ENCODE measurements at places on chromosomes 12 and 14. TPM values are rescaled to one million over a fixed set of nuclear protein-coding genes. Genes with fewer than 3 reads are reported as not detected.

B3GNT4 gene
- 0.82 TPM for polyA plus RNA-seq

RTL1 gene
- polyA plus RNA-seq: 0.36 TPM

CD163 gene
- polyA plus RNA-seq: not detected

GARIN6 gene
- not detected for polyA plus RNA-seq

EPYC gene
- polyA plus RNA-seq: not detected

- H3K4me3 ChIP-seq: peak overlapping the region; percentile 36
- peaks cover 4% of the 10 kb centered on the region for H3K4me1 ChIP-seq
- H3K36me3 ChIP-seq: no peaks in the 10 kb centered on the region
- no peak overlapping the region for H3K27ac ChIP-seq
Measured at GRCh38 chr12:57755454-57756372, 810 bp downstream of the MARCHF9 start.

DNA sequence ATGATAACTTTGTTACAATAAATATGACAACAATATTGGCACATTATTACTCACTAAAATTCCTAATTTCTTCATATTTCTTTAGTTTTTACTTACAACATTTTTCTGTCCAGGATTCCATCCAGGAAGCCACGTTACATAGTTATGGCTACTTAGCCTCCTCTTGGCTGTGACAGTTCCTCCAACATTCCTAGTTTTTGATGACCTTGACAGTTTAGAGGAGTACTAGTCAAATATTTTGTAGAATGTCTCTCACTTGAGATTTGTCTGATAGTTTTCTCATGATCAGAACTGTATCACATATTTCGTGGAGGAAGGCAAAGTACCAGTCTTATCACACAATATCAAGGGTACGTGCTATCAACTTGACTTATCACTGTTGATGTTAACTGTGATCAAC is 29.8 kb upstream of the LIN7A start:
- no peak for DNase-seq
- no peaks in the 10 kb centered on the region for H3K27me3 ChIP-seq
- H3K36me3 ChIP-seq: no peaks in the 10 kb centered on the region
- H3K4me1 ChIP-seq: no peaks in the 10 kb centered on the region
- no peak overlapping the region for H3K27ac ChIP-seq
- no peak overlapping the region for H3K4me3 ChIP-seq

DNA sequence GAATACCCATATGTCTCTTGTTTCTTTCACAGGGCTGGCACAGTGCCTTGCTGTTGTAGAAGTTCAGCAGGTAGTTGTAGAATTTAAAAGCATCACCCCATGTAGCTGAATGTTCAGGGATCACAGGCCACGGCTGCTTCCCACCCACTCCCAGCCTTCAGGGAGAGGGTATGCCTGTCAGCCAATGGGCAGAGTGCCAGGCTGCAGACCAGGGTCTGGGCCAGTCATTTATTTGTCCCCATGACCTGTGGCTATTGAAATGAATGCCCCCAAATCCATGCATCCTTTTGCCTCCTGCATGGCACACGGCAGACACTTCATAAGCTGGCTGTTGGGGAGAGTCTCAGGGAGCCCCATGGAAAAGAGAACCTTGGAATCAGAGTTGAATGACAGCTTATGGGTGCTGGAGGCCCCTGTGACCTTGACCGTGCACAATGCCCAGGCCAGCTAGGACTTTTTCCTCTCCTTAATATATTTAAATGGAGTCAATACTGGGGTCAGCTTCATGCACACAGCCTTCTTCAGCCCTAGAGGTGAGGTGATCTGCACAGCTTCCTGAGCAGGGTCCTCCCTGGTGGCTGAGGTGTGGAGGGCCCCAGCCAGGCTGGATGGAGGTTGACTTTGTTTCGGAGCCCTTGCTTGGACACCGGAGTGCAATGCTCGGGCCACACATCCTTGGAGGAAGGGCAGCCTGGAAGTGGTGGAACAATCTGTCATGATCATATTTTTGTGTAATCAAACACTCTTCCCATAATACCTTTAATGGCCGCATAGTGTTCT is 45.3 kb downstream of the PRMT8 start:
- no peaks in the 10 kb centered on the region for H3K4me1 ChIP-seq
- no peak for DNase-seq
- no peak overlapping the region for H3K27ac ChIP-seq

DNA sequence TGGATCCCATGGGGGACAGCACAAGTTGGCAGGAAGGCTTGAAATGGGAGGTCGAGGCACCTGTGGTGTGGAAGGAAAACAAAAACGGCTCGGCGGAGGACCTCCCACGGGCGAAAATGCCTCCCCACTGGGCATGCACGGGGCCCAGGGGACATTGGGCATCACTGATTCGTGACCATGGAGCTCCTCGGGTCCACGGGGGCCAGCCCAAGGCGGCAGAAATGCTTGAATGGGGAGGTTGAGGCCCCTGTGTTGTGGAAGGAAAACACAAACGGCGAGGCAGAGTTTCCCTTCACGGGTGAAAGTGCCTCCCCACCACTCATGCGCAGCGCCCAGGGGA is 376.0 kb downstream of the ALG10 start:
- H3K36me3 ChIP-seq: no peaks in the 10 kb centered on the region
- no peak overlapping the region for H3K4me3 ChIP-seq
- H3K27me3 ChIP-seq: no peaks in the 10 kb centered on the region

- no peak overlapping the region for H3K4me3 ChIP-seq
- DNase-seq: no peak
- H3K27me3 ChIP-seq: peaks cover 17% of the 10 kb centered on the region
- H3K27ac ChIP-seq: no peak overlapping the region
Measured at GRCh38 chr12:69321351-69321750, 26.8 kb upstream of the LYZ start.

DNA sequence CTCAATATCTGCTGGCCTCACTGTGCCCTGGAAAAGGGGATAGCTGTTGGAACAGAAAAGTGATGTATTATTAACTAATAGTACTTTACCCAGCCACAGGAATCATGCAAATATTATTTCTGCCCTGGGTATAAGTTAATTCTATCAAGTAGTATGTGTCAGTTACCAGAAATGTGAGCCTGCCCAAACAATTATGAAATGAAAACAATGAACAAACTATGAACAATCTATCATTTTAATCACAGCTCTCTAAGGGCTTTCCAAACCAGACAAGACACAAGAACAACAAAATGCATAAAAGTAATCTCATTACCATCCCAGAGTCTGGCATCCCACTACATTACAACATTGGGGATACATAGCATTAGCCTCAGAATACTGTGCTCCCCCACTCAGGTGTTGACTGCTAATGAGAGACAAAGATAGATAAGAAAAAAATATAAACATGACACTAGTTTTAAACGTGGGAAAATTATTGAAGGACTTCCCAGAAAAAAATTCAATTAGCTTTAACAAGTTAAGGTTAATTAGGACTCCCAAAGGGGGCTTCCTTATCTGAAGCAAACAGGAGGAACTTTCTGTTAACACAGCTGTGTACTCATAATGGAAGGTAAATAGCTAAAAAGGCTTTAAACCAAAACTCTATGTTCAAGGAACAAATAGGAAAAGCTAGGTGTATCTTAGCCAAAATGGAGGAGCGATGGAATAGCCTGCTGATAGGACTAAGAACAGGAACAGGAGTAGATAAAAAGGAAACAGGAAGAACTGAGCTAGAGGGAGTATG is 3.3 kb downstream of the DCAF5 start:
- peaks cover 34% of the 10 kb centered on the region for H3K4me1 ChIP-seq
- H3K4me3 ChIP-seq: peak overlapping the region; percentile 9
- H3K27me3 ChIP-seq: no peaks in the 10 kb centered on the region
- peaks cover 7% of the 10 kb centered on the region for H3K36me3 ChIP-seq
- peak overlapping the region; percentile 28 for H3K27ac ChIP-seq

DNA sequence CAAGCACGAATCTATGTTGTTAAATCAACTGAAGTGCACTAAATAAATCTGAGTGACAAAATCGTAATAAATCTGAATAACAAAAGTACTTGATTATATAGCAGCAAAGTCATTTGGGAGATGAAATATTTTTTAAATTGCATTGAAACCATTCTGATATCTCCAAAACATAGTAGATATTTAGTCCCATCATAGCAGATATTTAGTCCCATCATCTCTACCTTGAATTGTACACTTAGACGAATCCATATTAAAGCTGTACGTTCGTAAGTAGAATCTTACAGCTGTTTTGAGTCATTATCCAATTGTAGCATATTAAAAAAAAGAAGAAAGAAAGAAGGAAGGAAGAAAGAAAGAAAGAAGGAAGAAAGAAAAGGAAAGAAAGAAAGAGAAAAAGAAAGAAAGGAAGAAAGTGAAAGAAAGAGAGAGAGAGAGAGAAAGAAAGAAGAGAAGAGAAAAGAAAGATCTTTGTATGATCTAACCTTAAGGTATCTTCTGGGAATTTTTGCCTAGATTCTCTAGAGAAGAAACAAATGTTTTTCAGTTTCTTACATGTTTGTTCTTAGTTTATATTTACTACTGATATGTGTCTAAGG is 2.6 kb downstream of the DCN start:
- peak; percentile 18 for DNase-seq
- H3K36me3 ChIP-seq: no peaks in the 10 kb centered on the region
- H3K27me3 ChIP-seq: no peaks in the 10 kb centered on the region
- H3K4me3 ChIP-seq: peak overlapping the region; percentile 81
- peak overlapping the region; percentile 63 for H3K27ac ChIP-seq

GRCh38 chr14:23537351-23538049 is 14.1 kb downstream of the ZFHX2 start:
- DNase-seq: peak; percentile 33
- no peaks in the 10 kb centered on the region for H3K4me1 ChIP-seq
- H3K27me3 ChIP-seq: no peaks in the 10 kb centered on the region
- no peak overlapping the region for H3K4me3 ChIP-seq
- no peak overlapping the region for H3K27ac ChIP-seq
- H3K36me3 ChIP-seq: no peaks in the 10 kb centered on the region

DNA sequence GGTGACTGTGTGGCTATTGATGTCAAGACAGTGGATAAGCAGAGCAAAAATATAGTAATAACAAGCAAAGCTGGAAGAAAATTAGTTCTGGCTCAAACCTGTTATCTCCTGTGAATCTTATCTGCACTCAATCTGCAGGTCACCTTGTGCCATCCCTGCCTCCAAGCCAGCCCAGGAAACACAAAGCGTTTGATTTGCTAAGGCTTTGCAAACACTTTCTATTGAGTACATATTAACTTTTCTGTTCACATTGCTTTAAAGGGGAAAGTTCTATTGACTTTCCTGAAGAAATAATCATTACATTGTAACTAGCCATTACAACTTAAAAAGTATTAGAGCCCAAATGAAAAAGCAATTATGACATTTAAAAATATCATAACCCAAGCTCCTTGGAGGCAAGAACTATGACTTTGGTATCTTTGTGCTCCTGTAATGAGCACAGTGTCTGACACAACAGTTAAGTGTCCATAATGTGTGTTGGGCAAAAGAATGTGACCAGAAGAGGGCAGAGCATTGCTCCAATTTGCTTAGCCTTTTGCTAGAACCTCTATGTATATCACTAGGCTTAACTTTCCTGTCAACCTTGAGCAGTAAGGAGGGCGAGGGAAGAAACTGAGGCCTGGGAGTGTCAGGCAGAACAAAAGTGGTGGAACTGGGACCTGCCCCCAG is 24.7 kb downstream of the SERPINA3 start:
- peaks cover 12% of the 10 kb centered on the region for H3K27me3 ChIP-seq
- no peak overlapping the region for H3K4me3 ChIP-seq

DNA sequence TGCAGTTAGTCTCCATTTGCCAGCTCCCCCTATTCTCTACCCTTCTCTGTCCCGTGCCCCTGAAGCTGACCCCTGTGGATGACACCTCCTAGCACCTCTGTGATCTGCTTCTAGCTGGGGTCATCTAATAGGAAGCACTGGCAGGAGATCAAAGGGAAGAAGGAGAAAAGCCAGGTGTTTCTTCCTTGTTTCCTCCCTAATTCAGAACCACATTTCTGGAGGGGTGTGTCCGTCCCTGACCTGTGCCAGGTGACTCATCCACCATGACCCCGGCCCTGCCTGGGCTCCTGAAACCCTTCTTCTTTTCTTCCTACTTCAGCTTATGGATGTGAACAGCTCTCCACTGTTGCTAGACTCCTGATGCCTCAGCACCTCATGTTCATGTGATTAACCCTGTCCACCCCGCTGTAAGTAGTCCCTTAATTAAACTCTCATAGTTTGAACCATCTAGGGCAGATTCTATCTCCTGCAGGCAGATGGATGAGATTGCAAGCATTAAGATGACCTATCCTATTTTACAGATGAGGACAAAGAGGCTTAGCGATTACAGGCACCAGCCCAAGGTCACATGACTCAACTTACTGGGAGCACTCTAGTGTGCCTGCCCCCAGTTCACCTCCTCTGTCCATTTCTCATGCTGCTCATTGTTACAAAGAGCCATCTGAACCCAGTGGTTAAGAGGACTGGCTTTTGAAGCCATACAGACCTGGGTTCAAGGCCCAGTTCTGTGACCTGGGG is 770.5 kb downstream of the MED13L start:
- peak; percentile 2 for DNase-seq
- H3K27ac ChIP-seq: no peak overlapping the region
- H3K36me3 ChIP-seq: no peaks in the 10 kb centered on the region
- H3K27me3 ChIP-seq: no peaks in the 10 kb centered on the region
- H3K4me3 ChIP-seq: no peak overlapping the region

- H3K36me3 ChIP-seq: no peaks in the 10 kb centered on the region
- no peak for DNase-seq
- H3K27ac ChIP-seq: no peak overlapping the region
- H3K4me3 ChIP-seq: no peak overlapping the region
- H3K27me3 ChIP-seq: peaks cover 33% of the 10 kb centered on the region
- H3K4me1 ChIP-seq: no peaks in the 10 kb centered on the region
Measured at GRCh38 chr12:130519-130918, 64.0 kb downstream of the IQSEC3 start.

GRCh38 chr12:16553457-16553856 is 52.5 kb downstream of the LMO3 start:
- no peaks in the 10 kb centered on the region for H3K36me3 ChIP-seq
- no peak overlapping the region for H3K27ac ChIP-seq
- DNase-seq: peak; percentile 45
- peaks cover 16% of the 10 kb centered on the region for H3K4me1 ChIP-seq

- H3K27me3 ChIP-seq: no peaks in the 10 kb centered on the region
- H3K27ac ChIP-seq: no peak overlapping the region
- H3K4me1 ChIP-seq: no peaks in the 10 kb centered on the region
- H3K4me3 ChIP-seq: no peak overlapping the region
Measured at GRCh38 chr14:29836395-29836794, 91.3 kb downstream of the PRKD1 start.

Measured in GM23248 (cell line).